Omental fat pad (tissue), 4 donors: ENCODE measurements at places on chromosomes 3 and 15.
A peak's percentile ranks its signal among the peaks of the same experiment; 100 is the strongest.

- no peak for DNase-seq
Observed at GRCh38 chr3:160016972-160017371, 28.3 kb downstream of the IL12A start.

GRCh38 chr15:61151791-61152190 lies 77.3 kb downstream of the RORA start:
- no peak for DNase-seq

- DNase-seq = no peak
Observed at GRCh38 chr3:156332304-156332703, 211.9 kb downstream of the KCNAB1 start.

GRCh38 chr3:15009167-15009566 lies 55.9 kb downstream of the MRPS25 start:
- no peak for DNase-seq

- DNase-seq = no peak
Observed at GRCh38 chr3:183108001-183108449, 8.7 kb upstream of the MCCC1 start.

DNA sequence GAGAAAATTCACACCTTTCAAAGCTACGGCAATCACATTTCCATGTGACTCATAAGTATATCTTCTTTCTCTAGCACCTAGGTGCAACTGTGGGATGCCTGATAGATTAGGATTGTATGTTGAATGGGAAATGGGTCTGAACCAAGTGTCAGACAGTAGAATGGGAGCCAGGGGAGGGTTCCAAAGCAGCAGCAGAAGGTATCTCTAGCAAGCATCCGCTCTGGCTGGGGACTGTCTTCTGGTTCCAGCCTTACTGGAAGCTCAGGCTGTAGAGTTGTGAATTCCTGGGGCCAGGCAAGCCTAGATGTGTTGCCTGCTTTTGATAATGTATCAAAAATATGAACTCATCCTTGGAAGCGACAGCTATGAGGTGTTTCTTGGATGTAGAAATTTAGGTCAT lies 2.1 kb upstream of the CHL1 start:
- DNase-seq = no peak

DNA sequence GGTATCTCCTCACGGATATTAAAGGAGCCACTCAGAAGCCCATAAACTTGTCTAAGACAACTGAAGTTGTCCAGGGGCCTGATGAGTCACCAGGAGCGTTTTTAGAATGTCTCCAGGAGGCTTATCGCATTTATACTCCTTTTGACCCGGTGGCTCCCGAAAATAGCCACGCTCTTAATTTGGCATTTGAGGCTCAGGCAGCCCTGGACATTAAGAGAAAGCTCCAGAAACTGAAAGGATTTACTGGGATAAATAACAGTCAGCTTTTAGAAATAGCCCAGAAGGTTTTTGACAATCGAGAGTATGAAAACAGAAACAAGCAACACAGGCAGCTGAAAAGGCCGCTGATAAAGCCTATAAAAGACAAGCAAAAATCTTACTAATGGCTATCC lies 4.1 kb downstream of the DET1 start:
- DNase-seq = no peak

GRCh38 chr3:48548126-48548525 lies 8.5 kb downstream of the PFKFB4 start:
- no peak for DNase-seq

DNA sequence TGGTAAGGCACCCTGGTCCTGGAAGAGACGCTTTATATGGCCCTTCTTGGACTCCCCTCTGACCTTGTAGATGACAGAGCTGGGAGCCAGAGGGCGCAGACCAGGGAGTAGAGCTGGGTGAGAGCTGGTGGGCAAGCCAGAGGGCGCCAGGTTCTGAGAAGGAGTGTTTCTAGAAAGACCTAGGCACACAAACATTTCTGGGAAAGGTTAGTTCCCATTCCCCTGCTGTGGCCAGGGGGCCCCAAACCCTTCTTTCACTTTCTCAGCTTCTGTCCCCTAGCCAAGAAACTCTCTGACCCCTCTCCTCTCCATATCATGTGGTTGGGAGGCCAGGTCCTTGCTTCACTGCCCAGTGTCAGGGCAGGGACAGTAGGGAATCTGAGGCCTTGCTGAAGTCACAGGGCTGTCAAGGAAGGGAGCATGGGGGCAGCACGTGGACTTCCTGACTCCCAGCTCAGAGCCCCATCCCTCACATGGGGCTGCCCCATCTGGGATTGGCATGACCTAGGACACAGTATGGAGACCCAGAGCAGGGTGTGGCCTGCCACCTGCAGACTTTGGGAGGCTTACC lies 3.6 kb downstream of the HEMK1 start:
- no peak for DNase-seq

- no peak for DNase-seq
Observed at GRCh38 chr15:53611145-53611920, 148.1 kb downstream of the WDR72 start.

GRCh38 chr3:176075491-176075890 lies 1121.8 kb downstream of the TBL1XR1 start:
- DNase-seq = no peak

DNA sequence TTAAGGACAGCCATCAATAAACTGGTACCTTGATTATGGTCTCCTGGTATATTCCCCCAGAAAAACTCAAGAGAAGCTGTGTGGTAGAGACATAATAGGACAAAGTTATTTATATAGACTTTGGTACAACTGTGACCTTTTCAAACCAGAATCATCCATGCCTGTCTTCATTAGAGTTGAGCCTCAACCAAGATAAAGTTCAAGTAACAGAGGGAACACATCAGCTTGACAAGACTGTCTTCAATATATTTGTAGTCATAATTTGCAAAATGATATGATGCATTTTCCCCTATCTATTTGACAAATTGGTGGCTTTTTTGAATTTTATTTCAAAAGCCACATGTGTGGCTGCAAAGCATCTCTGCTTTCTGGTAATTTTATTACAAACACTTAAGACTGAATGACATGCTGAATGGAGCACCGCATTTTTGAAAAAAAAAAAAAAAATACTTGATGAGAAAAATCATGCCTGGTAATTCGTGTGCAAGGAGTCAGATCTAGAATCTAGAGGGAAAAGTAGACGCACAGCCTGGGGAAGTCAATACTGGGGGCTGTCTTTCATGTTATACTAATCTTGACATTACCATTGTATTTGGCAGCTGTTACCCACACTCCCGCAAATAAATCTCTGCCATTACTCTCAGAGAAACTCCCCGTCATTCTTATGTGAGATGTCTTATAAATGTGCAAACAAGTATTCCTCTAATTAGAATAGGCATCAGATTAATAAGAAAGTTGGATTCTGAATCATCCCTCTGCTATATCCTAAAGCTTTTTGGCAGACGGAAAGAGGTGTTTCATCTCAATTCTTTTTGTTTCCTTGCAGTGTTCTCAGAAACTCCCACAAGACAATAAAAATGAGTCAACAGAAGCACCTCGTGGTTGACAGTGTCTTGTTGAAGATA lies 554.8 kb upstream of the CBLB start:
- no peak for DNase-seq

DNA sequence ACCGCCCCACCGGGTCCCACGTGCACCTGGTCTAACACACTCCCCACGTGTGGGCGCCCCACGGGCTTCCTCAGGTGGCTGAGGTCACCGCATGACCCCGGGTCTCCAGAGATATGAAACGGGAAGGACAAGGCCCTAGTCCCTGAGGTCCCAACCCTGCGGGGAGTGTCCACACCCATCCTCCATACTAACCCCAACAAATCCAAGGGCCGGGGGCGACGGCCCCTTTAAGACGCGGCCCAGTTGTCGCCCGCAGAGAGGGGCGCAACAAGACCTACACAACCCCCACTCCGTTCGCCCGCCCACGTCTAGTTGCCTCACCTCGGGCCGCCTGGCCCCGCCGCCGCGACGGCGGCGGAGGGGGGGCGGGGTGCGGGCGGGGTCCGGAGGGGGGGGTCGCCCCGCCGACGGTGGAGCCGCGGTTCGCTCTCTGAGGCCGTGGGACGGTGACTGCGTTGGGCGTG lies 396 bp downstream of the INO80 start:
- DNase-seq = peak; percentile 28

- DNase-seq = no peak
Observed at GRCh38 chr3:157180262-157180661, 20.3 kb upstream of the CCNL1 start.

- DNase-seq = no peak
Observed at GRCh38 chr3:39329493-39329892, at the start of gene CCR8. Gene CCR8 (plus strand): TSS chr3:39329709. CDS start chr3:39332332, 2,623 bp downstream.

- no peak for DNase-seq
Observed at GRCh38 chr3:100436951-100437350, 35.6 kb downstream of the LNP1 start.

- DNase-seq = no peak
Observed at GRCh38 chr3:189646853-189647542, 15.8 kb downstream of the TP63 start.

DNA sequence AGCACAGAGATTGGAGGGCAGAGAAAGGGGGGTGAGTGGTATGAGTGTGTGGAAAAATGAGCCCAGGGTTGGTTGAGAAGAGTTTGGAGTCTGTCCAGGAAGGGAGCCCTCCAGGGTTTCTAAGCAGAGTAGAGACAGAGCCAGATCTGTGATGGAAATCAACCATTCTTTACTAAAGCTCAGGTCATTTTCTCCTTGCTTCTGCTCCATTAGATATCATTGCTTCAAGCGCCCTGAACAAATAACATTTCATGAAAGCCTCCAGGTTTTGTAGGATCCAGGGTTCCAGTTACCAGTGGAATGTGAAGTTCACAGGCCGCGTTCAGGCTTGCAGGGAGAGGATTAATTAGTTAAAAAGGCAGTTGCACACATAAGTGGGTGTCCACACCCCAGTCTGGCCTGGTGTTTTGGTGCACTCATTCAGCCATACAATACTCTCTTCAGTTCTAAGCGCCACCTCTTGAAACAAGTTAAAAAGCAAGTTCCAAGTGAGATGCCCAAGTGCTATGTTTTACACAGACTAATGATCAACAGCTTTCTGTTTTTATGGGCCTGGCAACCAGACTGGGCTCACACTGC lies 16.4 kb upstream of the BOC start:
- DNase-seq = no peak

- no peak for DNase-seq
Observed at GRCh38 chr15:38207621-38208020, 45.0 kb upstream of the SPRED1 start.

GRCh38 chr15:36914960-36915808 lies 185.2 kb downstream of the MEIS2 start:
- DNase-seq = no peak

- DNase-seq = no peak
Observed at GRCh38 chr15:68311859-68312557, 34.5 kb downstream of the FEM1B start.

- no peak for DNase-seq
Observed at GRCh38 chr15:67154249-67154648, 88.8 kb downstream of the SMAD3 start.

- DNase-seq = no peak
Observed at GRCh38 chr3:173398111-173398479, 551 bp downstream of the NLGN1 start.

DNA sequence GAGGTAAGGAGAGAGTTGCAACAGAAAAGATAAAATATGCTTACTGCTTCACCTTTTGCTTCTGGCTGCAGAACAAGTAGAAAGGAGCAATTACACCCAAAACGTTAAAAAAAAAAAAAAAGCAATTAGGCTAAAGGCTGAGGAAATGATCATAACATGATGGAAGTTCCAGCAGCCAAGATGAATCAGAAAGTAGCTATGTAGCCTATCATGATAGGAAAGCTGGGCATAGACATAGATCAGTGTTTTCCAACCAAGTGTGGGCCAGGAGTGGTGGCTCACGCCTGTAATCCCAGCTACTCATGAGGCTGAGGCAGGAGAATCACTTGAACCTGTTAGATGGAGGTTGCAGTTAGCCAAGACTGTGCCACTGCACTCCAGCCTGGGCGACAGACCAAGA lies 52.6 kb downstream of the AGTR1 start:
- no peak for DNase-seq

GRCh38 chr3:185712337-185712736 lies 112.5 kb downstream of the IGF2BP2 start:
- DNase-seq = no peak

GRCh38 chr3:133192363-133192945 lies 154.3 kb downstream of the TMEM108 start:
- no peak for DNase-seq

DNA sequence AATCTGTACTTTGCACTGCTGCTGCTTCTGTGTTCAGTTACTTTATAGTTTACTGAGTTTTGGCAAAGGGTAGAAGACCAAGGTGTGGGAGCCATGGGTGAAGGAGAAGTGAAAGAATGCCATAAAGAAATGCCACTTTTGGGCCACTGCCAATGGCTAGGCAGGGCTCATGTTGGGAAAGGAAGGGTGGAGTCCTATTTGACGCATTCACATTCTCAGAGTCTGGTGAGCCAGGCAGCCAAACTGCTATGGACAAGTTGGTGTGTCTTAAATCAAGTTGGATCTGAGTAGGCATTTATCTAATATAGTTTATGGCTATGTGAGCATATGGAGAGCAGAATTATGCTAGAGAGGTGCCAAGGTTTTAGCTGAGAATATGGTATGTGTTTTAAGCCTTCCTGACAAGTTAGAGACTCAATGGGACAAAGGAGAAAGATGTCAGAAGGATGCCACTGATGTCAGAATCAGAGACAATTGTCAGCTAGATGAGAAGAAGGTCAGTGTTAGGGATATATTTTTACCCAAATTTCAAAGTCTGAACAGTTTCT lies 296.1 kb downstream of the AGBL1 start:
- DNase-seq = no peak

DNA sequence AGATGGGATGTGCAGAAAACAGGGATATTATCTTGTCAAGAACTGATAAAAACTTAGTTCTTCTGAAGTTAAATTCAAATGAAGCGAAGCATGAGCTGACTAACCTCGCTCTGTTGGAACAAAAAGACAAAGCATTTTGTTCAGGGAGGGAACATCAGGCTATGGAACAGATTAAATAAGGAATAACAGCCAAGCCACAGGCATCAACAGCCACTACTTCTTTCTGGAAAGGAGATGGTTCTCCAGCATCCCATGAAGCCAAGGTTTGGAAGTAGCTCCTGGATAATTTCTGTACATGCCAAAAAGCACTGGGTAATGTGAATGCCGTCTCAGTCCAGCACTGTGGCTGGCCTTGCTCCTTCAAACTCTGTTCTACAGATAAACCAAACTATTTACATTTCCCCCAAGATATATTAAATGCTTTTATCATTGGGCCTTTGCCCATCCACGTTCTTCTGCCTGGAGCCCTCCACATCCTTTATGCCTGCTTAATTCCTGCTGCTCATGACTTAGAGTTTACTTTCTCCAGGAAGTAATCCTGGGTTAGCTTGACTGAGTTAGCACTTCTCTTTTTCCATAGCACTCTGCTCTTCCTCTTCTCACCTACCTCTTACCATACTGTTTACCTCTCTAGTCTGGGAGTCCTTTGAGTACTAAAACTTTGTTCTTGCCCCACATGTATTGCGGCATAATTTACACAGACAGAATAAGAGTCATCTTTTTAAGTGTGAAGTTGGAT lies 232.0 kb downstream of the CLSTN2 start:
- DNase-seq = no peak

- DNase-seq = no peak
Observed at GRCh38 chr15:83210619-83211018, 3.0 kb upstream of the HDGFL3 start.
